ENCODE measurements at places on chromosomes 2 and 18. TPM values are rescaled to one million over a fixed set of nuclear protein-coding genes. Genes with fewer than 3 reads are reported as not detected.

Gene CXCR1
- polyA plus RNA-seq: 0.09 TPM

Gene DHRS9
- 51.8 TPM for polyA plus RNA-seq

Gene PREB
- 48.5 TPM for polyA plus RNA-seq

Gene CCDC102B
- 5.8 TPM for polyA plus RNA-seq

Gene ZNF521
- polyA plus RNA-seq: 7.2 TPM

Gene ALPI
- not detected for polyA plus RNA-seq

Gene CHRND
- polyA plus RNA-seq: 0.09 TPM

Gene IL18R1
- polyA plus RNA-seq: 2.2 TPM

Gene CSRNP3
- 1.6 TPM for polyA plus RNA-seq

Gene GAL3ST2
- polyA plus RNA-seq: 0.09 TPM

Gene INPP5D
- polyA plus RNA-seq: 3.6 TPM

Gene NOL4
- polyA plus RNA-seq: 0.05 TPM

Gene KYNU
- 0.50 TPM for polyA plus RNA-seq

Gene ITPRIPL1
- polyA plus RNA-seq: 0.50 TPM

Gene TMEM178A
- 5.7 TPM for polyA plus RNA-seq

Gene LOXHD1
- 0.34 TPM for polyA plus RNA-seq

Gene GRB14
- 20.0 TPM for polyA plus RNA-seq

Gene STARD6
- polyA plus RNA-seq: not detected
